HCT116 (cell line): ENCODE measurements at places on chromosomes 6 and 20. TPM values are rescaled to one million over a fixed set of nuclear protein-coding genes. Genes with fewer than 3 reads are reported as not detected.

HRH3 gene
- total RNA-seq = not detected

MOCS1 gene
- 9.3 TPM for total RNA-seq

DAAM2 gene
- total RNA-seq = not detected

POU5F1 gene
- total RNA-seq = 1.9 TPM

ZSCAN16 gene
- total RNA-seq = 5.0 TPM

ULBP3 gene
- total RNA-seq = 18.4 TPM
